ENCODE measurements at places on chromosomes 11 and 22.

DNA sequence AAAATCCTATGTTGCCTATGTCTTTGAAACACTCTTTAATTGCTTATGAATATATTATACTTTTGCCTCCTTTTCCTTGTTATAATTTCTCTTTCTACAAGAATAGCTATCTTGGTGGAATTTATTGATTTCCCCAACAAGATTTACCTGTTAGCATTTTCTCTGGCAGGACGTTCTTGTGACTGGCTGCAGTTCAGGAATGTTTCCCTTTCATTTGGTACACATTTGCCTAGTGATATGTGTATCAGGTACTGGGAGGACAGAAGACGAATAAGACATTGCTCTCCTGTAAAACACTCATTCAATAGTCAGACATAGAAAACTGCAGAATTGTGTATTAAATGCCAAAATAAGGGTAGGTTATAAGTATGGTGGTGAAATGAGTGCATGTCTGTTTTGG, 279.9 kb downstream of the FAT3 start:
- no peak for DNase-seq

- DNase-seq, result no peak
Observed at GRCh38 chr11:78438298-78438975, 20.8 kb upstream of the GAB2 start.

GRCh38 chr11:19451609-19452008, 210.9 kb upstream of the E2F8 start:
- DNase-seq, result no peak

- no peak for DNase-seq
Observed at GRCh38 chr11:28793282-28793738, 685.1 kb downstream of the METTL15 start.

- no peak for DNase-seq
Observed at GRCh38 chr22:27597703-27598444, 203.7 kb downstream of the MN1 start.

DNA sequence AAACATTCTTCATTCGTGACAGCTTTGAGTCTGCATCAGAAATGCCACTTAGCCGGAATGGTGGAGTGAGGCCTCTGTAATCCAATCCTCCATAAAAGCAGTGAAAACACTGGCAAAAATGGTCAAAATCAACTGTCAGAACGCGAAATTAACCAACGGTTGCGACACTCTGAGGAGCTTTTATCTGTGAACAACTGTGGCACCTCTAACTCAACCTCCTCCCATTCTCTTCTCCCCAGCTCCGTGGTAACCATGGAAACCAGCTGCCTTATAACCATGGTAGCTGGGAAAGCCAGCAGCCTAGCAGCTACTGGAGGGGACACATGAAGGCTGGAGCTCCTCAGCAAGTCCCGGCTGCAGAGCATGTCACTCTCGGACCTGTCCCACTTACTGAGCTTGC, 20.3 kb downstream of the AP2A2 start:
- DNase-seq, result no peak

DNA sequence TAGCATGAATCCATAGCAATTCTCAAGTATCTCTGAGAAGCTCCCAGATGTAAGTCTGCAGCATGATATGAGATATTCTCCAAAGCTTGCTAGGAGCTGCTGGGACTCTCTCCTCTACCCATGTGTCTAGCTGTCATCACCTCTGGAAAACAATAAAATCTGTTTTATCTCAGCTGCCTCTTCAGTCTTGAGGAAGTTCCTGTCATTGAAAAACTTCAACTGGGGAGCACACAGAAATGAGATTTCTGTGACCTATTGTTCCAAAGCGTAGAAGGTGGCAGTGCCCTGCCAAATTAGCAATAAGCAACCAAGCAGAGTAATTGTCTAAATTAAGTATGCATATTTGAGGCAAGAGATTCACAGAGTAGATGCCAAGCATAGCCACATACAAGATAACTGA, 1380.6 kb upstream of the RAG2 start:
- no peak for DNase-seq

GRCh38 chr11:62116451-62116850, 7.4 kb upstream of the INCENP start:
- DNase-seq, result no peak

- DNase-seq, result no peak
Observed at GRCh38 chr11:67558084-67558772, 25.4 kb upstream of the GSTP1 start.

DNA sequence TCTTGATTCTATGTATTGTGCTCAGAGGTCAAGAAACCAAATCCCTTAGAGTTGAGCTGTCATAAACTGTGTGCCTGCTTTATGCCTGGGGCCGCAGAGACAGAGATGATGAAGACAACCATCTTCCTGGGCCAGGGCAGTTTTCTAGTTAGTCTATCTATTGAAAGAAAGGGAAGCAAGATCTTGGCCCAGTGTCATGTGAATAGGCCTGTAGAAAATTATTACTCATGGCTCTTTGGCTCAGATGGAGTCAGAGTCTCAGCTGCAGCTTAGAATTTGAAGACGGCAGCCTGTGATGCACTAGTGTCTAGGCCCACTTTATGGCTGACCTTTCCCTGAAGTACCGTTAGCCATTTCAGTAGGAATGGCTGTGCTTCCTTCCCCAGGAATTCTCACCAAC, 112.0 kb downstream of the DBX1 start:
- DNase-seq, result no peak

DNA sequence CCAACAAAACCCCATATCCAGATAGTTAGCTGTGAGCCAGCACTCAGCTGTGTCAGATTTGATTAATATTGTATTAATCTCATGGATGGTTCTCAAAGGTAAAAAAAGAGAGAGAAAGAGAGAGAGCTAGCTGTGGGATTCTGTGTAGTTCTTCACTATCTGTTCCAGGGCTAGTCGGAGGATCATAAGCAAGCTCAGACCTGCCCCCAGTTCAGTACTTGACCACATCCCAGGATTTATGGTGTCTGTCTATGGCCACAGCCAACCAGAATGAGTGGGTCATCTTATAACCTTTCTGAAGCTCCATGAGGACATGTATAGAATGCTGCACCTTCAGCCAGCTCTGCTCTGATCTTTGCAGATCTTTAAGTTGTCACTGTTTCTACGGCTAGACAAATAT, 13.5 kb upstream of the B3GNT6 start:
- DNase-seq, result no peak

DNA sequence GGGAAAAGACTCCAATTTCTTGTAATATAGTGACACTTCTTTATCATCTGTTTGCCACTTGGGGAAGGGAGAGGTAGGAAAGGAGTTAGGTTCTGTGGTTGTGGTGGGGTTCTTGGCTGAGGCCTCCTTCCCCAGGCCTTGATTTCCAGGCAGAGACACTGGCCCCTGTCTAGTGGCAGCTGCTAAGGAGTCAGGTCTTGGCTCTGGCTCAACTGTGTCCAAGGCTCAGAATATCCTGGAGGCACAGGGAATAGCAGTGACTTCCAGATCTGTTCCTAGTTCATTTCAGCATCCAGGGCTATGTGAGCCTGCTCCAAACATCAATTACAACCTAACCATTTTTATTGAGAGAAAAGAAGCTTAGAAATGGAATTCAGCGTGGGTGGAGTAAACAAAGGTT, 29.5 kb downstream of the PPFIBP2 start:
- DNase-seq, result no peak

GRCh38 chr11:118147502-118147901, 5.1 kb downstream of the SCN4B start:
- DNase-seq, result no peak

DNA sequence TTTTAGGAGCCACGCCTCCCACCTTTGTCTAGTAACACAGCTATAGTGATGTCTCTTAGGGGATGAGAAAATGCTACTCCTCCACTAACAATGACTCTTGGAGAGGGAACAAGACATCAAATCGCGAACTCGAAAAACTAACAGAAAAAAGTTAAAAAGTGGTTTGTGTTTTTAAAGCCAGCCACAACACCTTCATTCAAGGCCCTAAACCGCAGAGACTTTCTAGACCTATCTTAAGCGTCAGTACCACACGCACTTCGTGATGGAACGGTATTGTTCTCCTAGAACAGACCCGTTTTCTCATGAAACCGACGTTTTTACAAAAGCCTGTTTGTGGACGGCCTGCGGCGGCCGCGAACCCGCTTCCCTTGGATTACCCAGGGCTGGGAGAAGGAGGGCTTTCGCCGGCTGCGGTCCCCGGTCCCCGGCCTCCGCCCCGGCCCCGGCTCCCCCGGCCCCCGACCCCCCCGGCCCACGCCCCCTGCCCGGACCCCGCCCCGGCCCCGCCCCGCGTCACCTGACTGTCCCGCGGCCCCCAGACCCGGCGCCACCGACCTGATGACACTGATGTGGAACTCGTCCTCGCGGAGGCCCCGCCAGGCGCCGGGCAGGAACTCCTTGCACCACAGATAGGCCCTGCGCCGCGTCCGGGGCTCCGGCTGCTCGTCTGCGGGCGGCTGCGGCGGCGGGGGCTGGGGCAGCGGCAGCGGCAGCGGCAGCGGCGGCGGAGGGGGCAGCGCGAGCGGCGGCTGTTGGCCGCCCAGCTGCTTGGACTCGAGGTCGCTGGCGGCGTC, 718 bp downstream of the CHKA start:
- peak; percentile 38 for DNase-seq

GRCh38 chr11:118167906-118168305, 8.5 kb downstream of the SCN2B start:
- no peak for DNase-seq

DNA sequence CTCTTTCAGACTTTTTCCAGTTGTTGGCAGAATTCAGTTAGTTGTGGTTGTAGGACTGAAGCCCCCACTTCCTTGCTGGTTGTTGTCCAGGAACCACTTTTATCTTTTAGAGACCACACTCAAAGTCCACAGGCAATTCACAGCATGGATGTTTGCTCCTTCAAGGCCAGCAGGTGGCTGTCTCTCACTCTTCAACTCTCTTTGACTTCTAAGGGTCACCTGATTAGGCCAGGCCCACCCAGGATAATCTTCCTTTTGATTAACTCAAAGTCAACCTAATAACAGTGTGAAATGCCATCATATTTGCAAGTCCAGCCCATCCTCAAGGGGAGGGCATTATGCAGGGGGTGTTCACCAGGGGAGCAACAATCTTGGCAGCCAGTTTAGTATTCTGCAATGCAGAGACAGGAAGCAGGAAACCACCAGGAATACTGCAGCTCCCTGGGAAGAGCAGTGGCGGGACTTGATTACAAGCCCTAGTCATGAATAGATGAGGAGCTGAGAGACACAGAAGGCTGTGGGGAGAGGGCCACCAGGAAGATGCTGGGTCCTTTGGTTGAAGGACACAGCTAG, 52.4 kb downstream of the LRRC74B start:
- no peak for DNase-seq

DNA sequence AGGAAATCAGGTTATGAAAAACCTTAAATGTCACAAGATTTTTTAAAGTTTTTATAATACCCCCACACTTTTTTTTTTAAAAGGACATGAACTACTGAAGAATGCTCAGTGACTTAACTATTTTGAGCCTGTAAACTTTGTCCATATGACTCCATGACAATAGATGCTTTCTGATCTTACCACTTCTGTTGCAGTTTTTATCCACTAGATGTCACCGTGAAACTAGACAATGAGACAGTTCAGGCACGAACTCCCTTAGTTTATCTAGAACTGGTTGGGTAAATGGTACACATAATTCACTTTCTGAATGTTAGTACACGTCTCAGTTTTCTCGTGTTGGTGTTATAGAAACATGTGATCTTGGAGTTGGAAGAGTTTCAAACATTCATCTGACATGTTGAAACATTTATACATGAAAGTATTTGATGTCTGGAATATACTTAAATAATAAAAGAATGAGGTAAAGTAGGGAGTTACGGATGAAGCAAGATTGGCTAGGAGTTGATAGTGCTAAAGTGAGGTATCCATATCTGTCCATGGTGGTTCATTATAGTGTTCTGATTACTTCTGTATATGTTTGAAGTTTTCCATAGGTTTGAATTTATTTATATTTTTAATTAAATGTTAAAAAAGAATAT, 8.1 kb downstream of the CCDC15 start:
- no peak for DNase-seq

Measured in stimulated activated CD4-positive, alpha-beta T cell treated with anti-CD3 and anti-CD28 coated beads, Interleukin-12 subunit alpha, Interleukin-12 subunit beta, amount 100 ng/mL, for 4 hours (primary cell).